GM23338 (cell line): ENCODE measurements at places on chromosomes 3 and 15.

DNA sequence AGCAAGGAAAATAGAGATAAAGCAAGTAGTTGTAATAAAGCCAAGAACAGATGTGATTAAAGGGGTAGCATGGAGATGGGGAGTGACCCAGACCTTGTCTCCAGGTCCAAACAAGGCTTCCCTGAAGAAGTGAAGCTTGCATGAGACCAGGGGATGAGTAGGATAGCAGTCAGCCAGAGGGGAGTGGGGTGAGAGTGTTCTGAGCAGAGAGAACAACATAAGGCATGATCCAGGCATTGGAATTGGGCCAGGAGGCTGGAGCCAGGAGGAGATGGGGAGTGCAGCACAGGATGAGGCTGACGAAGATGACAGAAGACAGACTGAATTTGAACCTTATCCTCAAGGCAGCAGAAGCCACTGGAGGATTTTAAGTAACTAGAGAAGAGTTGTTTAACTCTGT is 7.2 kb downstream of the TMOD2 start:
- no peak for DNase-seq

DNA sequence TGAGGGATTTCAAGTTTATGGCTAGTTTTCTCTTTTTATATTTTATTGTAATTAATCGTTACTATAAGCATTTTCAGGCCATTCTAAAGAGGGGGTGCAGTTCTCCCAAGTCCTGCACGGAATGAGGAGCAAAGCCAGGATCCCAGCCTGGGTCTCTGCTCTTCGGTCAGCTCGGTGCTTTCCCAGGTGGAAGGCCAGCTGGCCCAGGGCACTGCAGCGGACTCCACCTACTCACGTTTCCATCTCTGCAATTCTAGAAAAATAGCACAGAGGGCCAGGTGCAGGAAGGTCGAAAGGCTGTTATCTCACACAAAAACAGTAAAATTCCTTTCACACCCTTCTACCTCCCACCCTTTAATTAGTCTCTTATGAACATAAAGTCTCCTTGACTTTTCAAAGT is 59.5 kb upstream of the HES1 start:
- no peak for DNase-seq

- no peak for DNase-seq
These were observed 2.6 kb upstream of the SLC9A9 start for GRCh38 chr3:143850877-143851276.

DNA sequence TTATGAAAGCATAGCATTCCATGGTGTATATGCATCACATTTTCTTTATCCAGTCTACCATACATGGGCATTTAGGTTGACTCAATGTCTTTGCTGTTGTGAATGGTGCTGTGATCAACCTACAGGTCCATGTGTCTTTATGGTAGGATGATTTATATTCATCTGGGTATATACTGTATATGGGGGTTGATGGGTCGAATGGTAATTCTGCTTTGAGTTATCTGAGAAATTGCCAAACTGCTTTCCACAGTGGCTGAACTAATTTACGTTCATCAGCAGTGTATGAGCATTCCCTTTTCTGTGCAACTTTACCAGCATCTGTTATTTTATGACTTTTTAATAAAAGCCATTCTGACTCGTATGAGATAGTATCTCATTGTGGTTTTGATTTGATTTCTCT is 662.4 kb upstream of the BCHE start:
- no peak for DNase-seq

GRCh38 chr3:155646128-155646527 is 98.7 kb downstream of the PLCH1 start:
- no peak for DNase-seq

- DNase-seq, result peak; percentile 55
These were observed 132.2 kb downstream of the FNDC3B start for GRCh38 chr3:172171396-172172075.

DNA sequence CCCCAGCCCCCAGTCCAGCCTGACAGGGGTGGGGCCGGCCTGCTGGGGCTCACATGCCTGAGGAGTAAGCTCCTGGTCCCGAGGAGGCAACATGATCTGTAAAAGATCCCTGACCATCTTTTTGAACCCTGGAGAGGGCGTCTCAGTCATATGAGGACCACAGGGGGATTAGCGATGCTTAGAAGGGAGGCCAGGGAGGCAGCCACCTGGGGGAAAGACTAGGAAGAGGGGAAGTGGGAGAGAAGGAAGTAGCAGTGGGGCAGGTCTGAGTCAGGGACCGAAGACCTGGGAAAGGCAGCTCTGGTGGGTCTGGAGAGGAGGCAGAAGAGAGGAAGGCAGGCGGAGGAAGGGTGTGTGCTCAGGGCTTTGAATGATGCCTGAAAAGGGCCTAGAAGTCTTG is 18.9 kb downstream of the PIF1 start:
- DNase-seq, result no peak

DNA sequence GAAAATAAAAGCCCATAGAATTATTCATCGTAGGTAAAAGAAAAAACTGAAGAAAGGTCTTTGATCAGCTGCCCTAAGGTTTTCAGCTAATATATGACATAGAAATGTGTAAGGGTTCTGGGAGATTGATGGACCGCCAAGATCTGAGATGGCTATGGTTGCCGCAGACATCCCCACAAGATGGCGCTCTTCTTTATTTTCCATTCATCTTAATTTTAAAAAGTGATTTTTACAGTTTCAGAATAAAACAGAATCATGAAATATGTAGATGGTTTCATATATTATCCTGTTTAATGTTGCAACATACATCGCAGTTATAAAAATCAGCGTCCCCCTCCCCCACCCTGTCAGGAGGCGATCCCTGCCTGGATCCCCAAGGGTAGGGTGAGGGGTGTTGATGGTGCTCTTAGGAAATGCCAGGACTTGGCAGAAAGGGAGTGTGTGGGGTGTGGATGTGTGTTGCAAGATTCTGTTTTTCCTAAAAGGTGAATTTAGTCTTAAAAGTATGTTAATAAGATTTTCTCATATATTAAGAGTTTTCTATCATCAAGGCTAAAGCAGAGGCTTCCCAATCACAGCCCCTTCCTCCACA is 68.8 kb downstream of the ANXA2 start:
- DNase-seq, result peak; percentile 43

DNA sequence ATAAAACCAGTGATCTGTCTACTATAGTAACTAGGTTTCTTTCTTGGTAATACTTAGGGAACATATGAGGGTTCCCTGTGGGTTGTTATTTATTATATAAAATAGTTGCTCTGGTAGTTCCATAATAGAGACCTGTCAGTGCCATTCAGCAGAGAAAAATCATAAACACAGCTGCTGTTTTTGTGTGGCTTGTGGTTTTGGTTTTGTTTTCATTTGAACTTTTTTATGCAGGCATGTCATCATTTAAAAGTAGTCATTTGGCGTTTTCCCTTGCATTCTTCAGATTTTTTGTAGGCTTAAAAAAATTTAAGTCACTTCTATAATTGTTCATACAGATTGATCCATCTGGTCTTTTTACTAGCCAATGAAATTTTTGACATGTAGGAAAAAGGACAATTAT is 47.9 kb downstream of the PIK3CA start:
- DNase-seq, result no peak

GRCh38 chr3:23928524-23928923 is 11.6 kb downstream of the RPL15 start:
- DNase-seq, result no peak

DNA sequence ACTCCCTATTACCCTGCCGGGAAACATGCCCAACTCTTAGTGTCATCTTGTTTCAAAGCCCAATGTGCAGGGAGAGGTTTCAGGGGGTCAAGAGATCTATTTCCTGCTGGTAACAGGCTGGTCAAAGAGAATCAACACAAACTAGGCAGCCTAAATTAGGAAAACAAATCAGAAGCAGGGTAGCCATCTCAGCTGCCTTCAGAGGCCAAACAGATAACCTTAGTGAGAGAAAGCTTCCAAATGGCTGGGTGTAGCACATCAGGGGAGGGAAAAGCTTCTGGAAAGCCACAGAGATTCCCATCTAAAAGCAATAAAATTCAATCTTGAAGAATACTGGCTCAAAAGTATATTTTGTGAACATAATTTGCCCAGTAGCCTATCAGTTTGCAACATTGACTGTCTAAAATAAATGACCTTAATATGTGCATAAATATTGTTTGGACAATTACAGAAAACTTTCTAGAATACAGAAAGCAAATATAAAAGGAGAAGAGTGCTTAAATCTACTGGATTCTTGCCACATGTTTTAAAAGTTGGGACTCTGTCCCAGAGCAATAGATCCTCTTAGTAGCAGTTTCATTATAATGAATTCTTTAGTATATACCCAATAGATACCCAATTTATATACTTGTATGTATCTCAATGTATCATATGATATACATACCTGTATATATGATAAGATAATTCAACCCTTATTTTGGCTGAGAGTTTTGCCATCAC is 371.9 kb upstream of the RARB start:
- DNase-seq, result no peak

GRCh38 chr3:57673156-57673555 is 19.7 kb downstream of the DENND6A start:
- no peak for DNase-seq

GRCh38 chr15:87827131-87827530 is 429.4 kb downstream of the NTRK3 start:
- no peak for DNase-seq

DNA sequence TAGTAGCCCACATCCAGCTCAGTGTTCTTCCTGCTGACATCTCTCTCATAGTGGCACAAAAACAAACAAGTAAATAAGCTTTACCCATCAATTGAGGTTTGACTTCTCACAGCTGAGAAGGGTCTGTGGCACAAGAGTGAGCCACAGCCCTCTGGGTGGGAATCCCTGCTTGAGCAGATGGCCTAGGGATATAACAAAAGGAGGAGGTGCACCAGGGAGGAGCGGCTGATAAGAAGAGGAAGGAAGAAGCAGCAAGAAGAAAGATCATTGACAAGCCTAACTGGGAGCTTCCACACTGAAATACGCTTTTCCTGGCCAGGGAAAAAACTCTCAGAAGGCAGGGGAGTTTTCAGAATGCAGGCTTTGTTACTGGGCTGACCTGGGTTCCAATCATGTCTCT is 279.8 kb downstream of the UACA start:
- no peak for DNase-seq

GRCh38 chr3:38740537-38740936 is 75.5 kb downstream of the SCN10A start:
- DNase-seq, result no peak

DNA sequence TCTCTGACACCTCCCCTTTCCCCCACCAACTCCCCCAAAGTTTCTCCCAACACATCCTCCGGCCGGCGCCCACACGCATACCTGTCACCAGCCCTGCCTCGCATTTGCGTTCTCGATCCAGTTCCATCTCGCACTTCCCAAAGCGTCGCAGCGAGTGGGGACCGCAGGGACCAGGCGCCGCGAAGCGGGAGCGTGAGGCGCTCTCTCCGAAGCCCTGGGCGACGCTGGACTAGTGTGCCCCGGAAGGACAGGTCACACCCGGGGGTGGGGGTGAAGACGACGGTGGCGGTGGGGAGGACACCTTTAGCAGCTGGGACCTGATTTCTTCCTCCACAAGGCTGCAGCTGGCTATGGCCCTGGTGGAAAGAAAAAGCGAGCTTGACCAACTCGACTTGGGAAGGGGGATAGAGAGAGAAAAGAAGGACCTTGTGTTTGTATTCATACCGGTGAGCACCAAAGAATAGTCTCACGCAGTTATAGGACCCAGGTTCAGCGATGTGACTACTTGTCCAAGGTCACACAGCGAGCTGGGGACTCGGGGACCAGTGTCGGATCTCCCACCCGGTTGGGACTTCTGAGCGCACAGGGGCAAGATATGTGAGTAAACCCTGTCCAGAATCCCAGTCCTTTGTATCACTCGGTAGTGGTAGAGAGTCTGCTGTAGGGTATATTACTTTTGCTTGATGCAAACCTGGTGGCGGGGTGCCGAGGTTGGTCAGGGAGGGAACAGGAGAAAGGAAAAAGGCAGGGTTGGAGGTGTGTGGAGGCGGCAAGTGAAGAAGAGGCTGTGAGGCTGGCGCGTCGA is 607 bp upstream of the GHSR start:
- DNase-seq, result peak; percentile 48

DNA sequence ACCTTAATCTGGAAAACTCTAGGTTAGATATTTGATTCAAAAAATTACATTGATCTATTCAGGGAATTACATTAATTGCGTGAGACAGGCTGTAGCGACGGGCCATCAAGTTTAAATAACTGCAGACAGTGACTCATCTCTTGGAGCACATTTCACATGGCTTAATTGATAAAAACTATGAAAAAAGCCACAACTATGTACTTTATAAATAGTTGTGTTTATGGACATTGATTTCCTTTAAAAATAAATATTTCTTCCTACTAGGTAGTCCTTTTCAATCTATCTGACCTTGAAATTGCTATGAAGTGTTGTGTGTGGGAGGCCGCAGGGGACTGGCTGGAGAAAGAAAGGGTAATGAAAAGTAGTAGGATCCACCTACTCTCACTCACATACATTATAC is 157.8 kb downstream of the IL1RAP start:
- DNase-seq, result no peak

DNA sequence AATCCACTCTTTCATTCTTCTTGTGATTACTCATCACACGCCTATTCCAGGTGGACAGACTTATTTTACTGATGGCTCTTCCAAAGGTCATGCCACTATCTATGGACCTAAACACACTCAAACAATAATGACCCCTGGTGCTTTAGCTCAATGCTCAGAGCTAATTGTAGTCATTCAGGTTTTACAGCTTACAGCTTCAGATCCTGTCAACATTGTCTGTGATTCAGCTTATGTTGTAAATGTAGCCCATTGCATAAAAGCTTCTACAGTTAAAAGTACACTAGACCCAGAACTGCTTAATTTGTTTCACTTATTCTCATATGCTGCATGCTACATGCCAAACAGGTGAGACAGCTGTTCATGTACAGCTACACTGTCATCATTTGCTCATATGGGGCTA is 49.2 kb downstream of the LSM3 start:
- no peak for DNase-seq

GRCh38 chr3:38582316-38582715 is 67.2 kb downstream of the SCN5A start:
- DNase-seq, result no peak

GRCh38 chr3:11641316-11641682 is 2.4 kb downstream of the VGLL4 start:
- DNase-seq, result no peak

GRCh38 chr15:26438316-26438715 is 334.6 kb downstream of the GABRB3 start:
- DNase-seq, result no peak

- DNase-seq, result peak; percentile 31
These were observed 20.6 kb upstream of the PDE8A start for GRCh38 chr15:84961114-84961452.

- no peak for DNase-seq
These were observed 386.1 kb downstream of the PTPRG start for GRCh38 chr3:61947456-61947855.

DNA sequence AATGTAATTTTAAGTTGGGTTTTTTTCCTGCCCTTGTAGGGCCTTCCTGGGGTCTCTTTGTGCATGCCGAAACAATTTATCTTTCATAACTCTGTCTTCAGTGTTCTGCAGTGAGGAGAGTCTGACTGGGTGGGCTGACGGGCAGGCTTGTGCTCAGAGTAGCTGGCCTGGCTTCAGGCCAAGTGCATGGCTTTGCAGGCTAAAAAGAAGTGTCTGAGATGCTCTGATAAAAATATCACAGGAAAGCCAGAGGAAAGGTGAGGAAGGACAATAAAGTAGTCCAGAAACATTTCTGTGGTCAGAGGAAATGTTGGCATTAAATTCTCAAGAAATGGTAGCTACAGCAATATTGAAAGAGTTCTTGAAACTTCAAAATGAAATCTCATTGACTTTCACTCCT is 25.5 kb downstream of the ST3GAL6 start:
- DNase-seq, result no peak
